ENCODE measurements at places on chromosomes 2 and 18.

GRCh38 chr2:234343372-234343771 is 153.5 kb downstream of the ARL4C start:
- no peak for DNase-seq

DNA sequence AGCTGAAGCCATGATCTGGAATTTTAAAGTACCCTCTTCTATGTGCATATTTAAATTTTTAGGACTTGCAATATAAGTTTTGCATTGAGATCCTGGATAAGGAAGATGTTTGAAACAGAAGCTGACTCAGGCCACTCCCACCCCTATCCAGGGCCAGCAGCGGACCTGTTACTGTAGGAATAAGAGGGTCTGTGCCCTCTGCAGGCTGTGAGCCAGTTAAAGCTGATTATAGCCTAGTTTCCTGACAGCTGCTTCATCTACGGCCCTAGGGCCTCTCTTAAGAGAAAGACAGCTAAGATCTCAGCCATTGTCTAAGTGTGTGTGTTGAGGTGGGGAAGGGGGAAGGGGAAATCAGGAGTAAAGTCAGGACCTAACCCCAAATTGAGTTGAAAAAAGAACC is 234.0 kb downstream of the HAUS1 start:
- DNase-seq: no peak

- DNase-seq: no peak
Measured at GRCh38 chr2:101630224-101630949, 67.1 kb upstream of the MAP4K4 start.

DNA sequence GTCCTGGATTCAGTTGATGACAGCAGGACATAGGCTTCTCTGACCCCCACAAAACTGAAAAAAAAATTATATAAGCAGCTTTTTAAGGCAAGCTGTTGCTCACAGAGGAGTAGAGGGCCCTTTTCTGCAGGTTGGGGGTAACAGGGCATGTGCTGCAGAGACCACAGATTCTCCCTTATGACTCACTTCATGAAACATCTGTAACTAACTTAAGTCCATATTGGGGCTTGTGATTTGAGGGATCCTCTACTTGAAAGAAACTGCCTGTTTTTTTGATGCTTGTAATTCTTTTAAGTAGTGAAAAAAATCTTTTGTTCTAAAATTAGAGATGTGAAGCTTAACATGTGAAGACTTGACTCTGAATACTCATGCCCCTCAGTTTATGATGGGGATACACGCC is 33.4 kb downstream of the XRCC5 start:
- DNase-seq: no peak

DNA sequence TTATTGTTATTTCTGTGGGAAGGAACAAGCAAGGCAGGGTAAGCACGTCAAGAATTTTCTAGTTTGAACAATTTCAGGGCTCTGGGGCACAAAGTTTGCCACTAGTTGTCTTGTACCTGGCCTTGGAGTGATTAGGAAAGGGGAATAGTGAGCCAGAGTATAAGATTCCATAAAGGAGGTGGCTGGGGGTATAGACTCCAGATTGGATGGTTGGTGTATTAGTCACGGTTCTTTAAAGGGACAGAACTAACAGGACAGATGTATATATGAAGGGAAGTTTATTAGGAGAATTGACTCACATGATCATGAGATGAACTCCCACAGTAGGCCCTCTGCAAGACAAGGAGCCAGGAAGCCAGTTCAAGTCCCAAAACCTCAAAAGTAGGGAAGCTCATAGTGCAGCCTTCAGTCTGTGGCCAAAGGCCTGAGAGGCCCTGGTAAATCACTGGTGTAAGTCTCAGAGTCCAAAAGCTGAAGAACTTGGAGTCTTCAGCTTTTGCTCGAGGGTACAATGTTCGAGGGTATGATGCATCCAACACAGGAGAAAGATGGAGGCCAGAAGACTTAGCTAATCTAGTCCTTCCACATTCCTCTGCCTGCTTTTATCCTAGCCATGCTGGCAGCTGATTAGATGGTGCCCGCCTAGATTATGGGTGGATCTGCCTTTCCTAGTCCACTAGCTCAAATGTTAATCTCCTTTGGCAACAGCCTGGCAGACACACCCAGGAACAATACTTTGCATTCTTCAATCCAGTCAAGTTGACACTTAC is 31.5 kb upstream of the PTPRM start:
- DNase-seq: no peak

DNA sequence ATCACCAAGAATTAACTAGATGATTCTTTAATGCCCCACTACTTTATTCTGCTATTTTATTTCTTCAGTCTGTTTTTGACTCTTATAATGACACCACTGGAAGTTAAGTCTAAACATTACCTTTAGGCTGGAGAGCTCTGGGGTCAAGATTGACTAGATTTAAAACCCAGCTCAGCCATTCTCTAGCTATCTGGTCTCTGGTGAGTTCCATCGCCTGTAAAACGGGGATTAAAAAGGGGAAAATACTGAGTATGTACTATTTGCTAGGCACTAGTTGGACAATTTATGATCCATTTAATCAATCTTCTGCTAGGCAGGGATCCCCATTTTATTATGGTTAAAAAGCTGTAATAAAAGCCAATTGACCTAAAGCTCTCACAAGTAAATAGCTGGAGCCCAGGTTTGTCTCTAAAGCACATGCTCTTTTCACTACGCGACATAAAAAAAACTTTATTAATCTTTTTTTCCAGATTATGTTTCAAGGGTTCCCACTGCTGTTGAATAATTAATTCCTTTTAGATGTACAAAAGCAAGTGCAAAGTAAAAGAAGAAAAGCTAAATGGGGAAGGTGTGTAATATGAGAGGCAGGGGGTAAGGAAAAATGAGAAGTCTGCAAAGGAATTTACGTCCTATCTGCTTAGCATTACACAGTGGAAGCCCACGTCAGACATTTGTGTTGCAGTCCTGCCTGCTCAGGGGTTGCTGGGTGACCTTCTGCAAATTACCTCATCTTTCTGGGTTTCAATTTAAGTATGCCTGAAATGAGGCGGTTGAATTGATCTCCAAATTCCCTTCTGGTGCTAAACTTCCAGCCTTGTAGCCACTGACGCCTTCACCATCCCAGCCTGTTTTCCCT is 918 bp upstream of the NABP1 start:
- DNase-seq: peak; percentile 12

DNA sequence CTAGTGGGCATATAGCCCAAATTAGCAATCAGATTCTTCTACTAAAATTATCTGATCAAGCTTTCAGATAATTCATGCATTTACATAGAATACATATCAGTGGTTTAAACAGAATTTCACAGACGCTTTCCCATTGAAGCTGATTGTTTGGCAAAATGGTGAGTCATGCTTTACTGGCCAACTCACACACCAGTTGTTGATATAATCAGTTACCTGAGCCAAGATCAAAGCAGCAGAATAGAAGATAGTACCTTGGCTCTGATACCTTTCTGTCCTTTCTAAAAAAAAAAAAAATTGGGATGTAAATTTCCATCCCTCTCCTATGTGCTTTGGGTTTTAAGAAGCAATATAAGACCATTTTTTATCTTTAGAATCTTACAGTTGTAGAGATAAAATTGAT is 178.0 kb downstream of the MCFD2 start:
- DNase-seq: no peak

GRCh38 chr18:78875016-78875777 is 104.4 kb upstream of the SALL3 start:
- DNase-seq: no peak

DNA sequence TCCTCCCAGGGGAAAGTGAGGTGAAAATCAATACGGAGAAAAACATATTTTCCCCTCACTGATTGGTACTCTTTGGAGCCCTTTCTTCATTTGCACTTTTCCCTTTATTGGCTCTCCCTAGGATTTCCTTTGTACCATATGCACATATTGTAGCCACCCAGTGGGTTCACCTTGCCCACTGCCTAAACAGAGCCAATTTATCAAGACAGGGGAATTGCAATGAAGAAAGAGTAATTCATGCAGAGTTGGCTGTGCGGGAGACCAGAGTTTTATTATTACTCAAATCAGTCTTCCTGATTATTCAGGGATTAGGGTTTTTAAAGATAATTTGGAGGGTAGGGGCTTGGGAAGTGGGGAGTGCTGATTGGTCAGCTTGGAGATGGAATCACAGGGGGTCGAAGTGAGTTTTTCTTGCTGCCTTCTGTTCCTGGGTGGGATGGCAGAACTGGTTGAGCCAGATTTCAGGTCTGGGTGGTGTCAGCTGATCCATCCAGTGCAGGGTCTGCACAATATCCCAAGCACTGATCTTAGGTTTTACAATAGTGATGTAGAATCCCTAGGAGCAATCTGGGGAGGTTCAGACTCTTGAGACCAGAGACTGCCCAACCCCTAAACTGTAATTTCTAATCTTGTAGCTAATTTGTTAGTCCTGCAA is 15.1 kb upstream of the KCNE4 start:
- no peak for DNase-seq

- DNase-seq: no peak
Measured at GRCh38 chr2:205760157-205760556, 77.9 kb downstream of the NRP2 start.

GRCh38 chr2:237253046-237253702 is 160.8 kb downstream of the COL6A3 start:
- DNase-seq: no peak

GRCh38 chr2:65231892-65232477 is 4.4 kb downstream of the ACTR2 start:
- no peak for DNase-seq

DNA sequence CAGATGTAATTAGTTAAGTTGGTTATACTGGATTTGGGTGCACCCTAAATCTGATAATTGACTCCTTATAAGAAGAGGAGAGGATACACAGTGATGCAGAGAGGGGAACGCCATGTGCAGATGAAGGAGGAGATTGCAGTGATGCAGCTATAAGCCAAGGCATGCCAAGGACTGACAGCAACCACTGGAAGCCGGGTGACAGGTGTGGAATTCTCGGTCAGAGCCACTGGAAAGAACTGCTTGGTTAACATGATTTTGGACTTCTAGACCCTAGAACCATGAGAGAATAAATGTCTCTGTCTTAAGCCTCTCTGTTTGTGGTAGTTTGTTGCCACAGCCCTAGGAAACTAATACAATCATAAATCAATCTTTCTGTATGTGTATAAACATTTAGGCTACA is 403.3 kb upstream of the CDH20 start:
- no peak for DNase-seq

DNA sequence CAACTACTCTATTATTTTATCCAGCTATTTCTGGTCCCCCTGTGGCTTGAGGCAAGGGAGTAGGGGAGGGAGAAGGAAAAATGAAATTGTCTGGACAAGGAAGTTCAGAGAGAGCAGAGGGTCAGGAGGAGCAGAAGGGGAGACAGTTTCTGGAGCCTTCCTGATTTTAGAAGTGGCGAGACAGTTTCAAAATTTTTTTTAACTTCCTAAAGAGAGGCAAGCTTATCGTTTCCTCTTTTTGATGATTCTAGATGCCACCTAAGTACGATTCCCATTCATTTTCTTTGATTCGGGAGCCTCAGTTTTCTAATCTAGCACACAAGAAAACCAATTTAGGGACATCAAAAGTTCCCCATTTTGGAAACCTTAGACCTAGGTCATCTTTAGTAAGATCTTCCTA is 96.9 kb upstream of the B3GNT2 start:
- DNase-seq: no peak

GRCh38 chr2:58764338-58765104 is 523.4 kb upstream of the FANCL start:
- no peak for DNase-seq

DNA sequence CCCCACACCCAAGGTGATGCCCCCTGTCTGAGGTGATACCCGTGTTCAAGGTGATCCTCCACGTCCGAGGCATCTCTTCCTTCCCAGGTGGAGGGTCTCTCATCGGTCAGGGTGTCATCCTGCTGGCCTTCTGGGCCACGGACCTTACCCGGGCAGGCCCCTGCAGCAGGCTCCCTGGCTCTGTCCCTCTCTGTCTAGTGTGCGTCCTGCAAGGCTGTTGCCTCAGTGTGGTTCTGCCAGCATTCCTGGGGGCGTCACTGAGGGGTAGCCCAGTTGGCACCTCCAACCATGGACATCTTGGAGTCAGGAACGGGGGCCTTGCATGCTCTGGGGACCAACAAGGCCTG is 5.6 kb upstream of the PER2 start:
- DNase-seq: no peak

GRCh38 chr18:77134611-77135010 is 2.0 kb upstream of the MBP start:
- no peak for DNase-seq

DNA sequence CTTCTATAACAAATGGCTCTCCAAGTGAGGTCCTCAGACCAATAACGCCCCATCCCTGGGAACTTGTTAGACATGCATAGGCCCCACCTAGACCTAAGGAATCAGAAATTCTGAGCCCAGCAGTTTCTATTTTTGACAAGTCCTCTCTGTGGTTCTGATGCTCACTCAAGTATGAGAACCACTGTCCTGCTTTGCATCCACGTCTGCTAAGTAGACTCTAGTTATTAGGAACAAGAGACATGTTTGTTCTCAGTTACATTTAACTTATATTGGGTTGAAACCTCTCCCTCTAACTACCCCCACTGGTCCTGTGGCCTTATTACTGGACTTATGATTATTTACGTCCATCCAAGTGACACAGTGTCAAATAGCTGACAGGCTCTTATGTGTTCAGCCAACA is 70.3 kb downstream of the TMEM17 start:
- no peak for DNase-seq

DNA sequence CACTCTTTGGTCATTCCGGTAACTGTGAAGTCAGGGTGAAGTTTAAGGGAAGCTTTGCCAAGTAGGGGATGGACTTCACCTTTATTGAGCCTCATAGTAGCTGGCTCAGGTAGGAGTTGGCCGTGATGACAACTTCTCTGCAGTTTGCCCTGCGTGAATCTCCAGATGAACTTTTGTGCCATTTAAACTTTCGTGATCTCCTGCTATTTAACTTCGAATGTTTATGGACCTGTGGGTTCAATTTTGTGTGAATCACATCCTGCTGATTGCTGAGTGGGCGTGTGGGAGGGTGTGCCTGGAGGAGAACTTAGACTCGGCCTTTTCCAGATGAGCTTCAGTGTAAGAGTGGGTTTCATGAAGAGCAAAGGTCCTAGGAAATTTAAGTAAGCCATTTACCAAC is 4.2 kb downstream of the UGT1A1 start:
- DNase-seq: no peak

DNA sequence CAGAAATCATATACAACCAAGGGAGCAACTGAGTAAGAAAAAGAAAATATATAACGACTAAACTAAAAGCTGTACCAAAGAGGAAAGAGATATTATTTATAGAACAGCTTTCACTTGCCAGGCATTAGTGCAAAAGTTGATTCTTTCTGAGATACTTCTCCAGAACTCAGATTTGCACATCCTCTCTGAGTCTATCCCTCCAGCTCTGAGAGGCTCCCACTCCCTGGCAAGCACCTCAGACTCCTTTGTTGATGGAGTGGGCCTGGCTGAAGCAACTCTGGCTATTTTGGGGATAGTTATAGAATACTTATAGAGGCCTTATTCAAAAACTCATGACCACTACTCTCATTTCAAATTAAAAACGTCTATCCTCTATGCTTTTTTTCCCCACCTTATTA is 501.6 kb upstream of the TNP1 start:
- no peak for DNase-seq

GRCh38 chr2:26983746-26984145 is 13.3 kb downstream of the MAPRE3 start:
- no peak for DNase-seq

- DNase-seq: no peak
Measured at GRCh38 chr18:54444319-54444914, 86.7 kb downstream of the C18orf54 start.

Measured in stimulated activated CD8-positive, alpha-beta memory T cell treated with anti-CD3 and anti-CD28 coated beads, Interleukin-7, amount 100 ng/mL, for 1 hour (primary cell).